ENCODE measurements at places on chromosomes 6 and 20.
A peak's percentile ranks its signal among the peaks of the same experiment; 100 is the strongest.

- DNase-seq: no peak
These were observed 174.3 kb downstream of the TTLL2 start for GRCh38 chr6:167499161-167499660.

GRCh38 chr20:19605786-19606485 lies 152.1 kb upstream of the RIN2 start:
- no peak for DNase-seq

DNA sequence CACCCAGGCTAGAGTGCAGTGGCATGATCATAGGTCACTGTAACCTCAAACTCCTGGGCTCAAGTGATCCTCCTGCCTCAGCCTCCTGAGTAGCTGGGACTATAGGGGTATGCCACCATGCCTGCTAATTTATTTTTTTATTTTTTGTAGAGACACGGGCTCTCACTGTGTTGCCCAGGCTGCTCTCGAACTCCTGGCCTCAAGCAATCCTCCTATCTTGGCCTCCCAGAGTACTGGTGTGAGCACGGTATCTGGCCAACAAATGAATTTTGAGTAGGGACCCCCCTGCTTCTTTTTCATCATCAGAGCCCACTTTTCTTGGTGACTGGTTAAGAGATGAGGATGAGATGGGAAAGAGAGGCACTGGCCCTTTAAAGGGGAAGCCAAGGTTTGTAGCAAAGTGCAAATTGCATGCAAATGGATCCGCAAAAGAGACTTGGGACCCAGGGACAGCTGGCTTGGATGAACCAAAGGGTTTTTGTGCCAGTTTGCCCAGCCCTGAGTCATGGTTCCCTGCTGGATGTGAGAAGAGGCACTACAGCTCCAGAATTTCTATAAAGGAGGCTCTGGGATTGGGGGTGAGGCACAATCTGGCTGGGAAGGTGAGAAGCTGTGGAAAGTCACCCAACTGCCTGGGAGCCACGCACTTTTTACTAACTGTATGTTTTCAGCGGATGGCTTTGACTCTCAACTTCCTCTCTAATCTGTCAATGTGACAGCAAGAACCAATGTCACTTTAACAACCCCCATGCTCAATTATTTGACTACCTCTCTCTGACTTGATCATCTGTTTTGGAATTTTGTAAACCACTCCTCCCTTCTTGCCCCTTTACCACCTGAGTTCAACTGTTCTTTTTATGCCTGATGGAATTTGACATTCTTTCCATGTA lies 58.7 kb upstream of the RNF24 start:
- DNase-seq: no peak

GRCh38 chr20:23257106-23257761 lies 93.4 kb upstream of the NXT1 start:
- no peak for DNase-seq

DNA sequence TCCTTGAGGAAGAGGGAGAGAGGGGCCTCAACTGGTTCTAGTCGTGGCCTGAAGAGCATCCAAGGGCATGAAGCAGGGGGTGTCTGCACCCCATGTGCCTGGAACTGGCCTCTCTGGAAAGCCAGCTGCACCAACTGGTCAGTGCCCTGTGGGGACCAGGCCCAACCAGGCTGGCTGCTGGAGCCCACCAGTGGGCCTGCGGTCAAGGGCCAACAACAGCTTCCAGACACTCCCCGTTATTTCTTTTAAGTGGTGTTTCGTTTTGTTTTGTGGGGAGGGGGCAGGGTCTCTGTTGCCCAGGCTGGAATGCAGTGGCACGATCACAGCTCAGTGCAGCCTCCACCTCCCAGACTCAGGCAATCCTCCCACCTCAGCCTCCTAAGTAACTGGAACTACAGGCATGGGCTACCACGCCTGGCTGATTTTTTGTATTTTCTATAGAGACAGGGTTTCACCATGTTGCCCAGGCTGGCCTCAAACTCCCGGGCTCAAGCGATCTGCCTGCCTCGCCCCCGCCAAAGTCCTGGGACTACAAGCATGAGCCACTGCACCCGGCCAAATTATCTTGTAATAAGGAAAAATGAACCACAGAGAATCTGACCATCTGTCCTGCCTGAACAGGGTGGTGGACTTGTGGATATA lies 11.9 kb upstream of the C20orf144 start:
- DNase-seq: no peak

DNA sequence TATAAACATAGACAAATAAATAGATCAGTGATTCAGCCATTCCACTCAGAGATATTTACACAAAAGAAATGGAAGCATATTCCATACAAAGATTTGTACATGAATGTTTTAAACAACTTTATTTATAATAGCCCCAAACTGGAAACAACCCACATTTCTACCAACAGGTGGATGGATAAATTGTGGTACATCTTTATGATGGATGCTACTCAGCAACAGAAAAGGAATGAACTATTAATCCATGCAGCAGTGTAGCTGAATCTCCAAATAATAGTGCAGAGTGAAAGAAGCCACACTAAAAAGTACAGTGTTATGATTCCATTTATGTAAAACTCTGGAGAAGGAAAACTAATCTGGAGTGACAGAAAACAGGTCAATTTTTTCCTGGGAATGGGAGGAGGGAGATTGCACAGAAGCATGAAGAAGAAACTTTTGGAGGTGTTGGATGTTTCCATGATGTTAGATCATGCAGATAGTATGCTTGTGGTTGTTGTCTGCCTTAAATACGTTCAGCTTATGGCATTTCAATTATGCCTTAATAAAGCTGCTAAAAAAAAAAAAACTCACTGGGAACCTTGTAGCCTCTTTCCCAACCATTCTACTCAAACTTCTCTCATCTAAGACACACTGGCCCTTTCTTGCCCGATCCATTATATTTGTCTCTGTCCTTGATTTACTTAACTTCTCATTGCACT lies 100.9 kb downstream of the PPP1R14C start:
- no peak for DNase-seq

GRCh38 chr6:116404696-116405095 lies 33.9 kb downstream of the DSE start:
- no peak for DNase-seq

DNA sequence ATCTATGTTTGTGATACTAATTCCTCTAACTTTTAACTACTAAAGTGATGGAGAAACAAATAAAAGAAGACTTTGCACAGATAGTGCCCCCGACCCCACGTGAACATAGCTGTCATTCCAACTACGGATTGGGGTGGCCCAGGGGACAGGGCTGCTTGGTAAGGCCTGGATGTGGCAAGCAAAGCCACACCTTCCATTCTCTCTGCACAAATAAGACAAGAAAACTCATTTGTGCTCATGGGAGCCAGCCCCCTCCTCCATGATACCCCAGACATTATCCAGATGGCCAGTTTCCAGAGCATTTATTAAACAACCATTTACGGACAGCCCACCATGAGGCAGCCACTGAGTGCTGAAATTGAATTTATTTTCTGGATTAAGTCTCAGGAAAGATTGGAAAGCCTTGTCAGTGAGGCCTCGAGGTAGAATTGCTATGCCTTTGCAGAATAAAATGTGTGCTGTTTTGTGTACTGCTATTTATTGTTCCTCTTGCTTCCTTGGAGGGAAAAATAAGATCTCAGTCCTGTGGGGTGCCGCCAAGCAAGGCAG lies 151.2 kb downstream of the UNC5CL start:
- no peak for DNase-seq

GRCh38 chr6:112469306-112469705 lies 122.2 kb downstream of the RFPL4B start:
- no peak for DNase-seq

- no peak for DNase-seq
These were observed 11.1 kb upstream of the SERINC3 start for GRCh38 chr20:44532981-44533331.

DNA sequence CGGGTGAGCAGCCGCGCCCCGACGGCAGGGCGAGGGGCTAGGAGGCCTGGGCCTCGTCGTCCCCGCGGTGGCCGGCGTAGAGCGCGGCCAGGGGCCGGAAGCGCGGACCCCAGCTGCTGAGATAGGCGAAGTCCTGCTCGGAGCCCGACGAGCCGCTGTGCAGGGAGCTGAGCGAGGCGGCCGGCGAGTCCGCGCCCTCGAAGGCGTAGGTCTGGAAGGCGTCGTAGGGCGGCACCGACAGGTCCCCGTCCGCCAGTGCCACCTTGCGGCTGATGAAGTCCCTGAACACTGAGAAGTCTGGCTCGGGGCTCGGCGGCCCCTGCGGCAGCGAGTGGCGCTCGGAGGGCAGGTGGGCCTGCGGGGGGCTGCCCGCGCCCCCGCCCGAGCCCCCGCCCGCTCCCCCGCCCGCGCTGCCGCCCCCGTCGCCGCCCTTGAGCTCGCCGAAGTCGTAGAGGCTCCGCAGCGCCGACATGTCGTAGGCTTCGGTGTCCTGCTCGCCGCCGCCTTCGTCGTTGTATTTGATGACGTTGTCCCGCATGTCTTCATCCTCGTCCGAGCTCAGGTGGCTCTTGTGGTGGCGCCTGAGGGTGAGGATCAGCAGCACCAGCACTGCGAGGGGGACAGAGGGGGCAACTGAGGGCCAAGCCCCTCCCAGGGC lies 56.5 kb downstream of the CD40 start:
- no peak for DNase-seq

DNA sequence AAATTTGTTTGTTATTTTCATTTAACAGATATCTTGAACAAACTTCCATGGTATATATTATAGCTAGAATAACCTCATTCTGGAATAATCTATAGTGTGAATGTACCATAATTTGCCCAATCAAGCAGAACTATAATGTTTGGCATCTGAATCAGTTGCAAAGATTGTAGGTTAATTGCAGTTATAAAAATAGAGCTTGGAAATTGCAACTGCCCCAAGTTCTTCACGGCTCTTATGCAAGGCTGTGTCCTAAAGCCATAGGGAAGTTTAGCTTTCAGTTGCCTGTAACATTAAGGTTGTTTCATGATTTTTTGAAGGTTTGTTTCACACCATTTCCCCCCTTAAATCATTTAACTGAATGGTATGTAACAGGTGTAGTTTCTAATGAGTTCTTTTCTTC lies 19.4 kb downstream of the NQO2 start:
- no peak for DNase-seq

DNA sequence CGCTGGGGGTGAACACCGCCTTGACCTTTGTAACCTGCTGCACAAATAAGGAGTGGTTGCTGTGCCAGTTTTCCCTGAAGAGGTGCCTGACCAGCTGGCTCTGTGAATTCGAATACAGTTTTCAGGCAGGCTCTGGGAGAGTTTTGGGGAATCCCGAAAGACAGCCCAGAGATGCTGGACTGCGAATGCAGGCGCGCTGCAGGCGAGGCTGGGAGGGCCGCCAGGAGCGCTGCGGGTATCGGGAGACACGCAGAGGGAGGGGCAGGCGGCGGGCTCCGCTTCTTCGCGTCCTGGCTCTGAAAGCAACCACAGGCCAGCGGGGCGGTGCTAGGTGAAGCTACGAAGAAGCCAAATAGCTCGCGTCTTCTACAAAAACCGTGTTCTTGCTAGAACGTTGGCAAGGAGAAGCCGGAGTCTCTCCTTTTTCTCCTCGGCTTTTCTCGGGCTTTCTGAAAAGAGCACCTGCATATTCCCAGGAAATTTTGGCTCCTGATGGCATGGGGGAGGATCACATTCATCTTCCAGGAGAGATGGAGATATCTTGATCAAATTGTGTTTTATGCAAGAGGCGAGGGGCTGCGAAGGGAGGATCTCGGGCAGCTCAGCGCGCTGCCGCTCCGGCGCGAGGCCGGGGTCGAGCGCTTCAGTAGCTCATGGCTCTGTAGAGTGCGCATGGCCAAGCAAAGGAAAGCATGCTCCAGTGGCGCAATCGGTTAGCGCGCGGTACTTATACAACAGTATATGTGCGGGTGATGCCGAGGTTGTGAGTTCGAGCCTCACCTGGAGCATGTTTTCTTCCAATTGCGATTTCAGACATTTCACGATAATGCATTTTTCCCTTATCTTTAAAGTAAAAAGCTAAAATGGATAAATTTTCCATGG lies 158.1 kb upstream of the ZNF184 start:
- DNase-seq: peak; percentile 33

DNA sequence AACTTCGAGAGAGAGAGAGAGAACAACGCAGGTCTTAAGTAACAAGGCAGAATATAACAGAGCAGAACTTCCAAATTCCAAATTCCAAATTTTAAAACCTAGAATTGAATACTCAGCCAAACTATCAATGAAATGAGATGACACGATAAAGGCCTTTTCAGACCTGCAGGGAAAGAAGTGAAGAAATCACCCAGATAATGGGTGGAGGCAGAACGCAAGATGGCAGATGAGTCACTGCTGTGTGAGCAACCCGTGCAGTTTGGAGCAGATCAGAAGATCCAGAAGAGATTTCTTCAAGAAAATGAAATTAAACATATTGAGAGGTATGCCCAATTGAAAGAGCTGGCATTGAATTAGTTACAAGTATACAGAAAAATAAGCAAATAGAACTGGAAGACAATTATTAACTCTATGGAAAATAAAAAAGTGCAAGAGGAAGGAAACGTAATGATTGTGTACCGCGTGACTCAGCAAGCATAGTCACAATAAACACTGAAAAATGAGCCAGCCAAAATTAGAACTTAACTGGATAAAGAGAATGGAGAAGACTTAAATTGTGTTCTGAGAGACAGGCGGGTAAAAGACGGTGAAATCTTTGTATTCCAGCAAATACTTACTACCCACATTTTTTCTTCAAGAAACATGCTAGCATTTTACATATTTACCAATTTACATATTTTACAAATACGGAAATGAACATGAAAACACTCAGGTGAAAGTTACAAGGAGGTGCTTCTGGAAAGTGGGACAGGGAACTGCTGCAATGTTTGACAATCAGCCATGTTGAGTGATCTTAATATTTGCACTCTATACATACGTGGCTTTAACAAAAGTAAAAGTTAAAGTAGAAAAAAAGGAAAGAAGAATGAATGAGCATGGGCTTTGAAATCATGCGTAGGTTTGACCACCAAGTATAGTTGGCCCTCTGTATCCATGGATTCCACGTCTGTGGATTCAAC lies 87.9 kb upstream of the CDYL start:
- DNase-seq: no peak

DNA sequence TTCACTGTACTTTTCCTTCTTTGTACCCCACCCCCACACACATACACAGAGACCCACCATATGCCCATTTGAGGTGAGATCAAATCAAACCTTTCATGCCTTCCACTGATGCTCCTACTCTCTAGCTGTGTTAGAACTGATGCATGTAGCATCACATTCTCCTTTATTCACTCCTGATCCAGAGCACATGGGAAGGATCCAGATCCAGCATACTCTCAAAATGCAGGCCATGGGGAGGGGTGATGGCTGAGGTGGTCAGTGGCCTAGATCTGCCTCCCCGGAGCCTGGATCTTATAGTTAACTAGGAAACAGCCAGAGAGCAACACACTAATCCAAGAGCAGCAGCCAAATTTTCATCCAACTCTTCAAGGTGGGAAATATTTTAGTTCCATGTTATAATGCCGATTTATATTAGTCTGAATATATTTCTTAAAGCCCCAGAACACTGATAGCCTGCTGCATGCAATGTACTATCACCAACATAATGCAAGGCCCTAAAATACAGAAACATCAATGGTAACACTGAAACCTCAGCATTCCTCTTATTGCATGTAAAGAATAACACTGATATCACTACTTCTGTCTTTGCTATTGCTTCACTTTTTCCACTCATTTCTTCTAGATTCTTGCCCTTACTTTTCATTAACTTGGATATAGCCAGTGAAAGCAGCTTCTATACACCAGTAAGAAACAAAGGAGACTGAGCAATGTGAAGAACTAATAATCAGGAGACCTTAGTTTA lies 126.8 kb upstream of the BEND6 start:
- DNase-seq: no peak

GRCh38 chr6:166595061-166595780 lies 8.7 kb upstream of the RAMACL start:
- DNase-seq: no peak
